ENCODE measurements at places on chromosomes 5 and 9. TPM values are rescaled to one million over a fixed set of nuclear protein-coding genes. Genes with fewer than 3 reads are reported as not detected.

DNA sequence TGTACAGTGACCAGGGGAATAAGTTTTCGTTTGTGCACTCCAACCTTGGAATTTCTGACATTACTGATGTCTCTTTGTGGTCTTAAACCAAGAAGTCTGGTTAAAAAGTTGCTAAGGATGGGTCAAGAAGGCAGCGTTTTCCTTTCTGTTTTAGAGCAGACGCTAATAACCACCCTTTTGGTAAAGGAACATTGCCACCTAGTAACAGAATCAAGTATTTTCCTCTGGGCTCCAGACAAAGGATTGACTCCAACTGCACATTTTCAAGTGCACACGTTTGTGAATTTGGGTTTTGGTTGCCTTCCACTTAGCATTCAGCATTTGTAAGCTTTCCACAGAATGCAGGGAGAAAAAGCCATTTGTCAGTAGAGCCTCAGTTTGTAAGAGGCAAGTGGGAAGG lies 22.2 kb upstream of the CEP78 start:
- peak; percentile 73 for DNase-seq

Gene NXNL2
- not detected for total RNA-seq

GRCh38 chr9:128434340-128434739 lies 13.7 kb downstream of the CERCAM start:
- DNase-seq, result no peak

- DNase-seq, result no peak
Measured at GRCh38 chr9:34601937-34602573, 9.8 kb downstream of the RPP25L start.

DNA sequence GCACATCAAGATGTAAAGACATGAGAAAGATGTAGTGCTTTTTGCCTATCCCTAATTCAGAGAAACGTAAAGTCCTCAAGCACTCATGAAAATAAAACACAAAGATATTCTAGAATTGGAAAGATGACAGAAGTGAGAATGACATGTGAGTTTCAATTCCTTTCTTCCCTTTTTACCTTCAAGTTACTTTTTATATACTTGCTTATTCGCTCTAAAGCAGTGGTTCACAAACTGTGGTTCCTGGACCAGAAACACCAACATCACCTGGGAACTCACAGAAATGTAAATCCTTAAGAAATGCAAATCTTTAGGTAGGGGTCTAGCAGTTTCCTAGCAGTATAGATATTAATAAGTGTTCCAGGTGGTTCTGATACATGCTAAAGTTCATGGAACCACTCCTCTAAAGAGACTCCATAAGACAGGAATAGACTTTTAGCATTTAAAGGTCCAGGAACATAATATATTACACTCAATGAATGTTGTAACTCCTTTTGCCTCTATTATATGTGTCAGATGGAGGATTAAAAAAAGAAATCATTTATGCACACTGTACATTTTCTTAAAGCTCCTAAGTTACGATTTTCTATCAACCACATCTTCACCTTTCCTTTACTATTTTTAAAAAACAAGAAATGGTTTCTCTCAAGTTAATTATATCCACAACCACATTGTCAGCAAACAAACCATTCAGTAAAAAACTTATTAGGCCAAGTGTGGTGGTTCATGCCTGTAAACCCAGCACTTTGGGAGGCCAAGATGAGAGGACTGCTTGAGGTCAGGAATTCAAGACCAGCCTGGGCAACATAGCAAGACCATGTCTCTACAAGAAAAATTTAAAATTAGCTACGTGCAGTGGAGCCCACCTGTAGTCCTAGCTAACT lies 39.9 kb downstream of the ERP44 start:
- no peak for DNase-seq

GRCh38 chr9:121780177-121781040 lies 129.0 kb downstream of the DAB2IP start:
- no peak for DNase-seq

DNA sequence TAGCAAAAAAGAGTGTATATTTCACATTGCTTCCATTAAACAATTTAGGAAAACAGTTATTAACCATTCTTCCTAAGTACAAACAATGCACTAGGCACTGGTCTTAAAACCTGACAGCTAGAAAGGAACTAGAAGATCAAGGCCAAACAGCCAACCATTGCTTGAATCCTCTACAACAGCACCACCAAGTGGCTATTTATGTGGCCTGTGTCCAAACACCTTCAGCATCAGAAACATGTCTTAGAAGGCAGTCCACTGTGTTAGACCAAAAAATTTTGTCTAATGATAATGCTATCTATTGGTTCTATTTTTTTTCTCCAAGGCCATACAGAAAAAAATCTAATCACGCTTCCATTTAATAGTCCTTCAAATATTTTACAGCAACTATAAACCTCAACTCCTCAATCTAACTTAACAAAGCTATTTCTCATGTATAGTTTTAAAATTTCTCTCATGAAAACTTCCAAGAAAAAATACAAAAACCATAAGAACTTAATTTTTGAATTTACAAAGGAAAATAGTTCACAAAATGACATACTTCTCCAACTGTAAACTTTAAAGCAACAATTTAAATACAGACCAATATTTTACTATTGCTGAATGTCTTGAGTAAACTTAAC lies 36.1 kb downstream of the CAAP1 start:
- DNase-seq, result peak; percentile 61

Gene PIP5KL1
- total RNA-seq, result 0.70 TPM

Gene IL3
- not detected for total RNA-seq

- DNase-seq, result no peak
Measured at GRCh38 chr9:68711281-68711680, 6.2 kb downstream of the PIP5K1B start.

Gene GABRA1
- not detected for total RNA-seq

Gene HINT2
- total RNA-seq, result 11.5 TPM

Gene NR5A1
- not detected for total RNA-seq

Gene SOX30
- total RNA-seq, result 0.09 TPM

GRCh38 chr5:138772986-138773594 lies 19.9 kb downstream of the CTNNA1 start:
- no peak for DNase-seq

DNA sequence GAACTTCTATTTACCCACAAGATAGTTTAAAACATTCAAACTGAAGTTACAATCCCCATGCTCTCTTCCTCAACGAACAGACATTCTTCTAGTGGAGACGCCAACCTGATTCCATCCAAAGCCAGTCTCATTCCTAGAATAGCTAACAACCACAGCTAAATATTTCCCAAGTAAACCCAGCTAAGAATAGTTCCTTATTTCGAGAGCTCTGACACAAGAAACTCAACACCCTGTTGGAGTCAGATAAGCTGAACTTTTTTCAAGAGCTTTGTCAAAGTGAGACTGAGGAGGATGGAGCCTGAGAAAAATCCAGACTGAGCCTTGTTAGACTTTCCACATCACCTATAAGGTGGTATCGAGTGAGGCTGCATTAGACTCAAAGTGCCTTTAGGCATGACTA lies 56.7 kb upstream of the RPS23 start:
- no peak for DNase-seq

DNA sequence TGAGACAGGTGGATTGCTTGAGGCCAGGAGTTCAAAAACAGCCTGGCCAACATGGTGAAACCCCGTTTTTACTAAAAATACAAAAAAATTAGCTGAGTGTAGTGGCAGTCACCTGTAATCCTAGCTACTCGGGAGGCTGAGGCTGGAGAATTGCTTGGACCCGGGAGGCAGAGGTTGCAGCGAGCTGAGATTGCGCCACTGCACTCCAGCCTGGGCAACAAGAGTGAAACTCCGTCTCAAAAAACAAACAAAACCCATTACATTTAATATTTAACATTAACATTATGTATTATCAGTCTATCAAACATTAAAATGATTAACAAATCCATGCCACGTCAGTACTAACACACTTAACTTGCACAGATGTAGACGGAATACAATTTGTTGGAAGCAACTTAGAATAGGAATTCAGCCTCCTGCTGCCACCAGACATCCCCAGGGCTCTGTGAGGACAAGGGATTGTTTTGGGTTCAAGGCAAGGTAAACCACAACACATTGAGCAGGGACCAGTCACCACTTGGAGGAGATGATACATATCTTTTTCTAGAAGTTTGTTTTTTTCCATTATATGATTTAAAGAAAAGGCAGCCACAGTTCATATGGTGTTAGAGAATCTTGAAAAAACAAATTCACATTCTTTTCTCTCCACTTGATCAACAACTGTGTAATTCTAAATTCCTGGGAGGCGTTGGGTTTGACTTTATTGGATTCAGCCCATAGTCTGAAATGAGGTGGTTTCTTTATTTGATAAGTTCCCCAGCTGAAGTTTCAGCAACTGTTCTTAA lies 104.1 kb upstream of the BASP1 start:
- DNase-seq, result no peak

GRCh38 chr9:117488659-117489058 lies 73.8 kb upstream of the ASTN2 start:
- no peak for DNase-seq

- DNase-seq, result no peak
Measured at GRCh38 chr5:173487300-173487699, 129.2 kb downstream of the BOD1 start.

GRCh38 chr9:13962006-13962405 lies 351.9 kb downstream of the NFIB start:
- peak; percentile 50 for DNase-seq
